ENCODE measurements at places on chromosomes 13 and 19. TPM values are rescaled to one million over a fixed set of nuclear protein-coding genes. Genes with fewer than 3 reads are reported as not detected.

CEACAM16 gene
- not detected for total RNA-seq

LILRB2 gene
- total RNA-seq, result not detected

CACNG7 gene
- total RNA-seq, result 4.2 TPM

FXYD3 gene
- total RNA-seq, result not detected

TFPT gene
- 18.1 TPM for total RNA-seq

TEX101 gene
- total RNA-seq, result not detected

GAPDHS gene
- total RNA-seq, result not detected

CLIP3 gene
- total RNA-seq, result 22.8 TPM

HNRNPA1L2 gene
- 2.7 TPM for total RNA-seq

CEACAM3 gene
- not detected for total RNA-seq

CYP4F2 gene
- not detected for total RNA-seq

IL12RB1 gene
- total RNA-seq, result under 0.01 TPM

ZNF536 gene
- not detected for total RNA-seq

PSG11 gene
- not detected for total RNA-seq

CASP14 gene
- total RNA-seq, result not detected

FAM124A gene
- total RNA-seq, result 1.2 TPM

ZNF442 gene
- total RNA-seq, result 3.9 TPM

KLK14 gene
- total RNA-seq, result not detected

GNG8 gene
- not detected for total RNA-seq

OR7D4 gene
- total RNA-seq, result not detected

SBNO2 gene
- 72.7 TPM for total RNA-seq

PPP1R37 gene
- total RNA-seq, result 26.7 TPM

ZNF844 gene
- total RNA-seq, result 6.7 TPM

ZNF208 gene
- total RNA-seq, result not detected

TUBA3C gene
- total RNA-seq, result not detected

AP1M2 gene
- not detected for total RNA-seq

ADM5 gene
- total RNA-seq, result 0.59 TPM

SELENOV gene
- not detected for total RNA-seq

CGB2 gene
- total RNA-seq, result not detected

SPRED3 gene
- total RNA-seq, result 2.1 TPM

CYP4F12 gene
- total RNA-seq, result not detected

ZNF266 gene
- total RNA-seq, result 9.2 TPM

PALM3 gene
- 0.30 TPM for total RNA-seq

KIR2DL1 gene
- total RNA-seq, result not detected

SHISA7 gene
- not detected for total RNA-seq

SLC5A5 gene
- total RNA-seq, result not detected

SACS gene
- 143 TPM for total RNA-seq

IL27RA gene
- 14.1 TPM for total RNA-seq

KIR2DL3 gene
- total RNA-seq, result not detected

ZNF492 gene
- total RNA-seq, result under 0.01 TPM

ENOX1 gene
- 2.1 TPM for total RNA-seq

WBP4 gene
- 11.8 TPM for total RNA-seq

NACC1 gene
- total RNA-seq, result 147 TPM

GARIN5A gene
- not detected for total RNA-seq

LILRB5 gene
- total RNA-seq, result not detected

MRPL34 gene
- 23.2 TPM for total RNA-seq

ALKBH7 gene
- total RNA-seq, result 60.0 TPM

SIGLEC8 gene
- not detected for total RNA-seq

CFAP97D2 gene
- not detected for total RNA-seq

PLPPR2 gene
- total RNA-seq, result 22.4 TPM
